Camera-type eye (tissue), 1 donor: ENCODE measurements at places on chromosomes 13 and 19. TPM values are rescaled to one million over a fixed set of nuclear protein-coding genes. Genes with fewer than 3 reads are reported as not detected.

The LYPD3 gene
- total RNA-seq: 2.9 TPM

The ZNF536 gene
- total RNA-seq: 126 TPM

The C2CD4C gene
- 3.8 TPM for total RNA-seq

The ZFP30 gene
- total RNA-seq: 53.0 TPM

The KIR3DL1 gene
- 0.22 TPM for total RNA-seq

The CYP2A6 gene
- total RNA-seq: not detected

The BSG gene
- 413 TPM for total RNA-seq

The CGB2 gene
- total RNA-seq: not detected
